RCC 7860 (cell line): ENCODE measurements at places on chromosomes 4 and X.

- DNase-seq = no peak
Measured at GRCh38 chrX:148661035-148661434, 160.6 kb downstream of the AFF2 start.

DNA sequence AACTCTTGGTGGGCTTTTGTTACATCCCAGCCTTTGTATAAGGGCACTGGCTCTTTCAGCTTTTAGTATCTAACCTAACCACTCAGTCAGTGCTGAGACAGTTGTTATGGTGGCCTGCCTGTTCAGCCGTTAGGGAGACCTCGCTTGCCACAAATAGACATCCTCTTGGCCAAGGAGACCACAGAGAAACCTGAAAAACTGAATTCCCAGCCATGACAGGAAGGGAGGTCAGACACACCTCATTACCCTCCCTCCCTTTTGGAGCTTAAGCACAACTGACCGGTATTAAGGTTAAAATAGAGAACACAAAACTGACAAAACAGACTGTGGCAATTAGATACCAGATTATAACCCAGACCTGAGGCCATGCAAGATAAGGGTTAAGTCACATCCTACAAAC is 1639.3 kb downstream of the RPA4 start:
- DNase-seq = no peak

- DNase-seq = no peak
Measured at GRCh38 chr4:6991249-6991648, 51.9 kb upstream of the TADA2B start.

DNA sequence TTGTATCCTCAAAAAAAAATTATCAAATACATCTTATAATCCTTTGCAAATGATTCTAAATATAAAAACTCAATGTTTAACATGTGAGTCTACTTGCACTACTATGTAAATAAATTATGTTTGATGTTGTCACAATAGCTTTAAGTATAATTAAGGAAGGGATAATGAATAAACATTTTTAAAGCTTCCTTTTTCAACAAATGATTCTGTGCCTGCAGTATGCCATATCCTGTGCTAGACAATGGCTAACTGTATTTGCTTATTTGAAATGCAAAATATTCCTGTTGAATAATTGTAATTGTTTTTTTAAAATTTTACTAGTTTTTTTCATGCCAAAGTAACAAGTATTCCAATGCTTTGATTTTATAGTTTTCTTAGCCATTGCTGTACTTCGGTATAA is 59.0 kb upstream of the NDUFC1 start:
- no peak for DNase-seq

- DNase-seq = no peak
Measured at GRCh38 chr4:1413204-1413663, 7.0 kb upstream of the NKX1-1 start.

DNA sequence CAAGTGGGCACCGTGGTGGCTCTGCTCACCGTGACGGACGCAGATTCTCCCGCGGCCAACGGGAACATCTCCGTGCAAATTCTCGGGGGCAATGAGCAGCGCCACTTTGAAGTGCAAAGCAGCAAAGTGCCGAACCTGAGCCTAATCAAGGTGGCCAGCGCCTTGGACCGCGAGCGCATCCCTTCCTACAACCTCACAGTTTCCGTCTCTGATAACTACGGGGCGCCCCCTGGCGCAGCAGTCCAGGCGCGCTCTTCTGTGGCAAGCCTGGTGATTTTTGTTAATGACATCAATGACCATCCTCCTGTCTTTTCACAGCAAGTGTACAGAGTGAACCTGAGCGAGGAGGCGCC is 2.7 kb downstream of the FAT4 start:
- DNase-seq = no peak

DNA sequence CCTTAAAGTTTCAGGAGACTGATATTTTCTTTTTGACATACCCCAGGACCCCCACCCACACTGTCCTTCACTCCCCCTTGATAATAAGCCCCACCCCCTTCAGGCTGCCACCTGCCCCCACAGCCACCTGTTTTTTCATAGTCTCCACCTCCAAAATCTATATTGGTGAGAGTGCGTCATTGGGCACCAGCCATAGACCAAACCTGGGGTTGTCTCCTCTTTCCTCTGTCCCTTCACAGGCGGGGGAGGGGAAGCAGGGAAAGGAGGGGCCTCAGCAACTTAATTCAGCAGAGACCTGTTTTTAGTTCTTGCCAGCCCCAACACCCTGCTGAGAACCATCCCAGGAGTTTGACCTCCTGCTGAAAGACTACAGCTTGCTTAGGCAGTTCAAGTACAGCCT is 1.1 kb downstream of the ARHGAP36 start:
- DNase-seq = no peak

DNA sequence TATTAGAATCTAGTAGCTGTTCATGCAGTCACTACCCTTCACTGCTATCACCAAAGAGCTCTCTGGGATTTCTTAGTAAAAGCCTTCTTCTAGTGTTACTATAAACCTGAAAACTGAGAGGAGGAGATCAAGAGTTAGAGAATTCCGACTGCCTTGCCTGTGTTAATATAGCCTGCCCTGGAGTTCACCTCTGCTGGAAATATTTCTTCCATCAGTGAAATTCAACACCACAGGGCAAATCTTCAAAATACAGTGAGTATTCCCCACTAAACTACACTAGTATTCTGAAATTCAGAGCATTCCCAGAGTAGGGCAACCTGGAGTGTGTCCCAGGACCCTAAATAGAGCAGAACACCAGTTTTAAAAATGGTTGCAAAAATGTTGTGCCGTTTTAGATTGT is 301.1 kb downstream of the ARHGAP24 start:
- no peak for DNase-seq
